NAMALWA (cell line): ENCODE measurements at places on chromosomes 13 and 19.

GRCh38 chr13:101579281-101579802 is 126.9 kb downstream of the ITGBL1 start:
- DNase-seq: no peak

DNA sequence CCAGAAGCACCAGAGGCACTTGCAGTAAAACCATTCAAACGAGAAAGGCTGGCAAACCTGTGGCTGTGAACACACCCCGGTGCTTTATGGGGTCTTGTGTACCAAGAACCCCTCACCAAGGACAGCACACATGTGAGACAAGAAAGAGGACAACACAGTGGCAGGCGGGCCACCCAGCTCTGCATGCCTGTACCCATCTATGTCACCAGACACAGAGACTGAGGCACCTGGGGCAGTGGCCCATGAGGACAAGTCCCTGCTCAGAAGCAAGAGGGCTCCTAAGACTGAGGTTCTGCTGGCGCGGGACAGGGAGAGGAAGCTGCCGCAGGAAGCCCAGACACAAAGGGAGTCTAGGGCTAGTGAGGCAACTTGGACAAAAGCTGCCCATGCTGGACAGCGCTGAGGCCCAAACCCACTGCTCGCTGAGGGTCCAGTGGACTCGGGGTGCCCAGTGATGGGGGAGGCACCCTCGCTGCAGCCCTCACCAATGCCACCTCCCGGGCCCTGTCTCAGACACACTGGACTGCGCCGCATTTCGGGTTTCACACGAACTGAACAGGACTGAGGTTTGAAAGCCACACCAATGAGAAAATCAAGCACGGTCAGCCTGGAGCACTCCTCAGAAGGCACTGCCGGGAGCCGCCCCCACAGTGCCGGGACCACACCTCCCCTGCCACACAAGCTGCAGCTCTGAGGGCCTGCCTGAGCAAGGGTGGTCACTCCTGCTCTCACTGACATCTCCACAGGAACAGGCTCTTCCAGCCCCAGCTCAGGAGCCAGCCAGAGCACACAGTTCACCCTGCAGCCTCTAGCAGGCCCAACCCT is 232.7 kb downstream of the TUBA3C start:
- no peak for DNase-seq

- no peak for DNase-seq
Measured at GRCh38 chr19:46210669-46211068, 18.9 kb upstream of the IGFL1 start.

- no peak for DNase-seq
Measured at GRCh38 chr13:28653111-28653510, 5.8 kb upstream of the POMP start.

DNA sequence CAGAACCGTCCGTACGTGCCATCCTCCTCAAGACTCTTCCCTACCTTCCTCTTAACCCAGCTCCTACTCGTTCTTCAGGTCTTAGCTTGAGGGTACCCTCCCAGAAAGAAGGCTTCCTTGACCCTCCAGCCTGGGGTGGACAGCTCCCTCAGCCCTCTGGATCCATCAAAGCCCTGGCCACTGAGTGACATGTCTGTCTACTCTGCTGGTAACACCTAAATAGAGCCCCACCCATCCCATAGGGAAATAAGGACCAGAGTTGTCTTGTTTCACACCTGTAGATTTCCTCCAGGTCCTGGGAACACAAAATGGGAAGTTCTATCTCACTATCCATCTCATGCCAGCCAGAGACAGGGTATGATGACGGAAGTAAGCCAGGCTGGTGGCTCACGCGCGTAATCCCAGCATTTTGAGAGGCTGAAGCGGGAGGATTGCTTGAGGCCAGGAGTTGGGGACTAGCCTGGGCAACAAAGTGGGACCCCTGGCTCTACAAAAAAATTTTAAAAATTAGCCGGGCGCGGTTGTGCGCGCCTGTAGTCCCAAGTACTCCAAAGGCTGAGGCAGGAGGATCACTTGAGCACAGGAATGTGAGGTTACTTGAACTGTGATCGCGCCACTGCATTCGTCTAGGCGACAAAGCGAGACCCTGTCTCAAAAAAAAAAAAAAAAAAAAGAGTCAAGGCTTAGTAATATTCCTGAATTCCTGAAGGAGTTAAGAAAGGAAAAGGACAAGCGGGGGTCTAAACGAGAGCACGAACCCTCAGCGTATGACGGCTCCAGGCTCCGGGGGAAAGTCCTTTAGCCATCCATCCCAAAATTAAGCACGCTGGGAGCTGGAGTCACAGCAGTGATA is 566 bp upstream of the CCDC97 start:
- no peak for DNase-seq

GRCh38 chr13:109090796-109091195 is 461.4 kb downstream of the MYO16 start:
- no peak for DNase-seq
